ENCODE measurements at places on chromosomes 12 and 14. TPM values are rescaled to one million over a fixed set of nuclear protein-coding genes. Genes with fewer than 3 reads are reported as not detected.

DNA sequence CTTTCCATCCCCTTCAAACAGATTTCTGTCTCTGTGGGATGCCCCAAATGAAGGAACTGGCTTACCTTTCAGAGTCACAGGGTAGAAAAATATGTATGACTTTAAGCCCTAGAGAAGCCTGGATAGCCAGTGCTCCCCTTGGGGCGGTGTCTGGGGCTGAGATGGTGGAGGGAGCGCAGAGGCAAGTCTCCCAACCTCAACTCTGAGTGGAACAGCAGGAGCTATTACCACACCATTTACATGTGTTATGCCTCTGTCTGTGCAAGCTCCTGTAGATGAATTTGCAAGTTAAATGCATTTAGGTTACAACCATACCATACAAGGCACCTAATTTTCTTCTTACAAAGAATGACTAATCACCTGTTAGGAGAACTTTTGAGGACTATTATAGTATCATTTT lies 50.4 kb upstream of the CLMN start:
- peaks cover 5% of the 10 kb centered on the region for H3K4me1 ChIP-seq
- H3K27ac ChIP-seq: no peak overlapping the region
- no peaks in the 10 kb centered on the region for H3K36me3 ChIP-seq
- H3K4me3 ChIP-seq: no peak overlapping the region

- H3K36me3 ChIP-seq: no peaks in the 10 kb centered on the region
- H3K27me3 ChIP-seq: no peaks in the 10 kb centered on the region
- no peaks in the 10 kb centered on the region for H3K4me1 ChIP-seq
- no peak overlapping the region for H3K27ac ChIP-seq
These were observed 14.5 kb upstream of the PHC1 start for GRCh38 chr12:8899830-8900229.

GRCh38 chr14:95877633-95878032 lies 1.0 kb downstream of the TUNAR start:
- peaks cover 21% of the 10 kb centered on the region for H3K4me1 ChIP-seq
- H3K27me3 ChIP-seq: peaks cover 31% of the 10 kb centered on the region
- H3K4me3 ChIP-seq: peak overlapping the region; percentile 67
- H3K36me3 ChIP-seq: no peaks in the 10 kb centered on the region
- no peak overlapping the region for H3K27ac ChIP-seq

DNA sequence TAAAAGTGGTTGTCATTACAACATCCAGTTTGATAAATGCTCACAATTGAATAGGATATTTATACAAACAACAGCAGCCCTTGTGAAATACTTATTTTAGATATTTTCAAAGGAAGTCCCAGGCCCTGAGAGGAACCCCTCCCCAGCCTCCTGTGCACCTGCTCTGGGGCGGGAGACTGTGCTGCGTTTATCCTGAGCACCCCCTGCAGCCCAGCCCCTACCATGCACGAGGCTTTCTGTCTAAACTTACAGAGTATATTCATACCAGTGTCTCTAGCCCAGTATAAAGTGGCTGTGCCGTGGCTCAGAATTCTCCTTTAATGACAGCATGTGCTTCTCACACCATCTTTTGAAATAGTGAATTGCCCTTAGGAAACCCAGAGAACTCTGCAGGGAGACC lies 1084.3 kb downstream of the TMEM121 start:
- H3K4me1 ChIP-seq: no peaks in the 10 kb centered on the region
- no peak overlapping the region for H3K4me3 ChIP-seq
- no peak overlapping the region for H3K27ac ChIP-seq
- no peaks in the 10 kb centered on the region for H3K27me3 ChIP-seq

The NRXN3 gene
- total RNA-seq: 5.9 TPM

The ARHGAP9 gene
- 0.62 TPM for total RNA-seq
